ENCODE measurements at places on chromosomes 2 and 18.
A peak's percentile ranks its signal among the peaks of the same experiment; 100 is the strongest.

- no peak for DNase-seq
Measured at GRCh38 chr2:36348721-36349120, 6.9 kb upstream of the CRIM1 start.

GRCh38 chr2:206160125-206160806 is 571 bp downstream of the EEF1B2 start:
- peak; percentile 64 for DNase-seq

DNA sequence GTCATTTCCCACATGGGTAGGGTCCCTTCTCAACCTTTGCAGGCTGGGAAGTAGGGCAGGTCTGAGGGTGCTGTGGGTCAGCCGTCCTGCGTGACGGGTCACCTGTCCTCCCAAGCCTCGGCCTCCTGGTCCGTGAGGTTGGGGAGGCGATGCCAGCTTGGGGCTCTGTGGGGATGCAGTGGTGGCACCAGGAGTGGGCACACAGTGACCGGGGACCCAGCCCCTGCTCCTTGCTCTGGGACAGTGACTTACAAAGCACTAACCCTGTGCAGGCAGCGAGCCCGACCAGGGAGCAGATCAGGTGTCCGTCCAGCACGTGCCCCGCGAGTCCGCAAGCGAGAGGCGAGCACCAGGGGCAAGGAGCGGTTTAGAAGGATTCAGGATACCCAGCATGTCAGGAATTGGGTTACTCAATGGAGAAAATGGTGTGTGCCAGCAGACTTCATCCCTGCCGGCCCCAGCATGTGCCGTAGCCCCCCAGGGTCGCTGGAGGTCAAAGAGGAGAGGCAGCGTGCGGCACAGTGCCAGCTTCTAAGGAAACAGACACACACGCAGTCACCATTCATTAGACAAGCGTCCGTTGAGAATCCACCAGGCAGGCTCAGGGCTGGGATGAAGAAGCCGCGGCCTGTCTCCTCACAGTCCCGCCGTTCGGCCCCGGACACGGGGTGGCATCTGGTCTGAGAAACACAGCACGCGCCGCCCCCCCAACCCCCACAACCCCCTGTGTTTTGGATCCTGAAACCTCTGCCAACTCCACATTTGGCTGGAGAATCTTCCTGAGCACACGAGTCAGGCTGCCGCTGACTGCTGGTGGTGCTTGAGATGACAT is 11.7 kb downstream of the COLEC11 start:
- no peak for DNase-seq

GRCh38 chr2:240201866-240202265 is 61.4 kb upstream of the OTOS start:
- no peak for DNase-seq

GRCh38 chr2:188450732-188451483 is 159.2 kb downstream of the GULP1 start:
- DNase-seq = peak; percentile 20

- no peak for DNase-seq
Measured at GRCh38 chr2:129733579-129733978, 245.9 kb upstream of the RAB6C start.

DNA sequence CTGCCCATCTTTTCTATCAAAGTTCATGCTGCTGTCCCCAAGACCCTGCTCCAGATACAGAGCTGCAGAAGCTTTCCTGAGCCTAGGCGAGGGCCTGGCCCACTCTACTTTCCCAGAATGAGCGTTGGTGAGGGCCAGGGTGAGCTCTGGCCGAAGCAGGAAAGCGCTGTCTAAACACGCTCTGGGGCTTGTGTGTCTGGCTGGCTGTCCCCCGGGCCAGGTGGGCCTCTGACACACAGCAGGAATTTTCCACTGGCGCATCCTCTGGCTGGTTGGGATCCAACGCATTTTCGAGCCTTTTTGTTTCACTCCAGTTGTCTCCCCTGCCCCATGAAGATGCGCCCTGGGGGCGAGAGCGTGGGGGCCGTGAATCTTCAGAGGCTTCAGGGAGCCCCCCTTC is 17.8 kb upstream of the KCNK3 start:
- DNase-seq = no peak

DNA sequence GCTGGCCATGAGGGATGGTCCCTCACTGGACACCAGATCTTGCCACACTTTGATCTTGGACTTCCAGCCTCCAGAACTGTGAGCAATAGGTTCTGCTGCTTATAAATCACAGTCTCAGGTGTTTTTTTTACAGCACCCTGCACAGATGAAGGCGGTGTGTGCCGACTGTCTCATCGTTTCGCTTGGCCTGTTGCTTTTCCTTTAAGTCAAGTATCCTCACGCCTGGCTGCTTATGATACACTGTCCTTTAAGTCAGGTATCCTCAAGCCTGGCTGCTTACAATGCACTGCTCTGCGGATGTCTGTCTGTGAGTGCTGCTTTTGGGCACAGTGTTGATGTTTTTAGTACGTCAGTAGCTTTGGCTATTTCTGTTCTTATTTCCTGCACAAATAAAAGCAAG is 40.3 kb downstream of the SALL3 start:
- DNase-seq = no peak

GRCh38 chr2:37873229-37873628 is 51.9 kb upstream of the RMDN2 start:
- DNase-seq = no peak

GRCh38 chr2:41741951-41742595 is 305.7 kb upstream of the PKDCC start:
- DNase-seq = no peak

DNA sequence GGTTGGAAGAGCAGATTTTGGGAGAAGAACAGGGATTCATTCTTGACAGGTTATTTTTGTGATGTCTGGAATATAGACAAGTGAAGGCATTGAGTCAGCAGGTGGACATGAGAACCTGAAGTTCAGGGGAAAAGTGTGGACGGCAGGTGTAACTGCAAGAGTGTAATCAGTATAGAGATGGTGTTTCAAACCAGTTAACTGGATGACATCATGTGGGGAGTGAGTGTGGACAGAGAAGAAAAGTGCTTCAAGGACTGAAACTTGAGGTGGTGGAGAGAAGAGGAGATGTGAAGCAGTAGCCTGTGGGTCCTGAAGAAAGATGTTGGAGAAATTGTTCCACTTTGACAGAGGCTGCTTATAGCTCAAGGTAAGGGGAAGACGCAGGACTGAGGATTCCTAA is 7.1 kb downstream of the IL1RL1 start:
- DNase-seq = no peak

- DNase-seq = peak; percentile 82
Measured at GRCh38 chr2:237315829-237316225, 98.1 kb downstream of the COL6A3 start.

GRCh38 chr2:225379856-225380255 is 19.7 kb upstream of the NYAP2 start:
- no peak for DNase-seq

- DNase-seq = no peak
Measured at GRCh38 chr2:187567126-187567525, 12.9 kb upstream of the TFPI start.

- no peak for DNase-seq
Measured at GRCh38 chr2:30172627-30173026, 25.8 kb downstream of the YPEL5 start.

DNA sequence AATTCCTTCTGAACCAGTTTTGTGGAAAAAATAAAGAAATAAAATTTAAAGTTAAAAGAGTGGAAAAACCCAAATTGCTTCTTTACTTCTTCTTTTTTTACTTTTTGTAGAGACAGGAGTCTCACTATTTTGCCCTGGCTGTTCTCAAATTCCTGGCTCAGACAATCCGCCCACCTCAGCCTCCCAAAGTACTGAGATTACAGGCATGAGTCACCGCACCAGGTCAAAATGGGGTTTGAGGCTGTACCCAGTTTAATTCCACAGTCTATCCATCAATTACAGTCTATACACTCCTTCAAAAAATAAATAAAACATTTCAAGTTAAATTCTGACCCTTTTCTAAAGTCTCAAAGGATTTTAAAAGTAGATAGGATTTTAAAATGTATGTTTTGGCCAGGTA is 120.3 kb downstream of the FAM161A start:
- DNase-seq = peak; percentile 26

Measured in cardiac muscle cell (in vitro differentiated cells and primary cell).